ENCODE measurements at places on chromosomes 6 and 20. TPM values are rescaled to one million over a fixed set of nuclear protein-coding genes. Genes with fewer than 3 reads are reported as not detected.

The ID1 gene
- 477 TPM for total RNA-seq

The GTF2H4 gene
- 65.2 TPM for total RNA-seq

The HLA-DQB2 gene
- total RNA-seq, result 9.8 TPM

The TXLNB gene
- 1.7 TPM for total RNA-seq

The KAT14 gene
- total RNA-seq, result 19.5 TPM

The HLA-DMA gene
- 6.6 TPM for total RNA-seq

The SLC35D3 gene
- total RNA-seq, result not detected

The OR2J1 gene
- total RNA-seq, result not detected

The HCK gene
- total RNA-seq, result 7.0 TPM

The SLCO4A1 gene
- 31.5 TPM for total RNA-seq

The PPARD gene
- total RNA-seq, result 1.5 TPM

The CAP2 gene
- 11.8 TPM for total RNA-seq

The SIRPB2 gene
- under 0.01 TPM for total RNA-seq

The HLA-DPA1 gene
- total RNA-seq, result 179 TPM

The FAM83D gene
- total RNA-seq, result not detected

The MYLK2 gene
- 0.69 TPM for total RNA-seq

The HLA-DRA gene
- 130 TPM for total RNA-seq

The CCN6 gene
- not detected for total RNA-seq

The VGLL2 gene
- not detected for total RNA-seq

The TCF15 gene
- 0.97 TPM for total RNA-seq

The GSTA4 gene
- 22.4 TPM for total RNA-seq

The TEAD3 gene
- total RNA-seq, result 17.6 TPM

The BMP7 gene
- total RNA-seq, result 0.43 TPM

The WFDC5 gene
- not detected for total RNA-seq

The RAB44 gene
- total RNA-seq, result not detected

The SRSF3 gene
- total RNA-seq, result 98.8 TPM

The OR2J3 gene
- not detected for total RNA-seq

The PAX1 gene
- not detected for total RNA-seq

The F13A1 gene
- total RNA-seq, result 56.8 TPM

The BPIFB4 gene
- total RNA-seq, result not detected

The ENTPD6 gene
- 38.8 TPM for total RNA-seq

The ENPP1 gene
- total RNA-seq, result 128 TPM

The BRD2 gene
- 83.6 TPM for total RNA-seq

The CST2 gene
- not detected for total RNA-seq

The BPIFA1 gene
- total RNA-seq, result not detected
